ENCODE measurements at places on chromosomes 2 and 18. TPM values are rescaled to one million over a fixed set of nuclear protein-coding genes. Genes with fewer than 3 reads are reported as not detected.

The KRTCAP3 gene
- 0.63 TPM for total RNA-seq

The HMSD gene
- total RNA-seq, result not detected

The PARD3B gene
- total RNA-seq, result 9.1 TPM

The LYPD6 gene
- total RNA-seq, result 0.08 TPM

The NT5DC4 gene
- not detected for total RNA-seq

The GNAL gene
- 1.1 TPM for total RNA-seq

All from left ventricle myocardium inferior (tissue), 1 donor.